Brain pericyte (primary cell): ENCODE measurements at places on chromosomes 11 and 22.

GRCh38 chr11:7851391-7851790, 54.6 kb upstream of the OR5P2 start:
- no peak for DNase-seq

GRCh38 chr11:129375751-129376657, at the start of gene BARX2:
TSS of gene BARX2 (plus strand) at chr11:129375848. CDS start at chr11:129376036, 188 bp downstream.
- peak; percentile 16 for DNase-seq

DNA sequence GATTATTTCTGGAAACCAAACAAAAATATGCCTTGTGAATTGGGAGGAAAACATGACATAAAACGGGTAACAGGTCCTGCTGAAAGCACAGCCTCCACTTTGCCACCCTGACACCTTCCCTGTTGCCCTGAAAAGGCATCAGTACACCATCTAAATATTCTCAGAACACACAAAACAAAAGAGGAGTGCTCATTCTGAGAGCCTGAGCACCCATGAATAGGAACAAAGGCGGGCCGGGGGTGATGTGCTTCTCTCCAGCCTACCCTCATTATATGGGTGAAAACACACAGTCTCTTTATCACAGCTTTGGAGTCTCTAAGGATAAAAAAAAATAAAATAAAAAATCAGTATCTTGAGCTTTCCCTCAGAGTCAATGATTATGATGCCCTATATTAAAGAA, 19.7 kb downstream of the SCUBE2 start:
- DNase-seq, result no peak

GRCh38 chr11:2711161-2711560, 11.4 kb upstream of the KCNQ1OT1 start:
- DNase-seq, result no peak

GRCh38 chr11:12088047-12088481, 22.3 kb upstream of the MICAL2 start:
- DNase-seq, result peak; percentile 55

DNA sequence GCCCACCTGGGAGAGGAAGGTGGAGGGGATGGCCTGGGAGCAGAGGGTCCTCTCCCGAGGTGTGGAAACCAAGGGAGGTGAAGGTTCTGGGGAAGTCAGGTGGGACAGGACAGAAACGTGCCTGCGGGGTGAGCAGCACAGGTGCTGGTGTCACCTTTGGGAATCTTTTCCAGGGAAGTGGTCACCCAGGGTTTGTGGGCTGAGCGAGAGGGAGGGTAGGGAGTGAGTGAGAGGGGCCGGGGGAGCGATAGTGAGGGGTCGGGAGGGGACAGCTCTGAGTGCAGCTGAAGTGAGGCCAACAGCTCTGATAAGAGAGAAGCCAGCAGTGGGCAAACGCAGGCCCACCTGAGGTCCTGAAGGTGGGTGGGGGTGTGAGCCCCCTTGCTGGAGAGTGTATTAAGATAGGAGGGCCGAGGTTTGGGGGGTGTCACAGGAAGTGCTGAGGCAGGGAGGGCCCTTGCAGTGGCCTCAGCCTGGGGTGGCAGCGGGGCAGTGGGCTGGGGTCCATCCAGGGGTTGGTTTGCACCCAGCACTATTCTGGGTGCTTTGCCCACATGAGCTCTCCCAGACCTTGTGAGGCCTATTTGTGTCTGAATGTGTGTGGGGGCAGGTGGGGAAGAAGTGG, 1.6 kb upstream of the SHANK3 start:
- no peak for DNase-seq

DNA sequence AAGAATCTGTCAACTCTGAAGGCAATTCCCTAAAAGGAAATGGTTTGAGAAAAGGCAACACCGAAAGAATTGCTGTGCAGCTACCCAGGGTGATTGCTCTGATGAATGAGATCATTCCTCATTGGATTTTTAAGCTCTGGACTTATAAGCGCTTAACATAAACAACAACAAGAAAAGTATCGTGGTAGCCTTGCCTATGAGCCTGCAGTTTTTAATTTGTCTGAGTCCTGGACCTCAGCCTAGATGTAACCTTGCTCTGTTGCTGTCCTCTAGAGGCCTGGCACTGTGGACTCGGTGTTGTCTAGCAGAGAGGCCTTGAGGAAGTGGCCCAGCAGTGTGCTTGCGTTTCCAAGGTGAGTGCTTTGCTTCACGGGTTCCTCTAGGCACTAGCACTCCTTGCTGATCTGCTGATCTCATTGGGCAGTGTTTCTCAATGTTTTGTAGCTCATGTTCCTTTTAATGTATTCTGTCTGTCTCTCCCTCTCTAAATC, 20.4 kb downstream of the CCDC81 start:
- no peak for DNase-seq

DNA sequence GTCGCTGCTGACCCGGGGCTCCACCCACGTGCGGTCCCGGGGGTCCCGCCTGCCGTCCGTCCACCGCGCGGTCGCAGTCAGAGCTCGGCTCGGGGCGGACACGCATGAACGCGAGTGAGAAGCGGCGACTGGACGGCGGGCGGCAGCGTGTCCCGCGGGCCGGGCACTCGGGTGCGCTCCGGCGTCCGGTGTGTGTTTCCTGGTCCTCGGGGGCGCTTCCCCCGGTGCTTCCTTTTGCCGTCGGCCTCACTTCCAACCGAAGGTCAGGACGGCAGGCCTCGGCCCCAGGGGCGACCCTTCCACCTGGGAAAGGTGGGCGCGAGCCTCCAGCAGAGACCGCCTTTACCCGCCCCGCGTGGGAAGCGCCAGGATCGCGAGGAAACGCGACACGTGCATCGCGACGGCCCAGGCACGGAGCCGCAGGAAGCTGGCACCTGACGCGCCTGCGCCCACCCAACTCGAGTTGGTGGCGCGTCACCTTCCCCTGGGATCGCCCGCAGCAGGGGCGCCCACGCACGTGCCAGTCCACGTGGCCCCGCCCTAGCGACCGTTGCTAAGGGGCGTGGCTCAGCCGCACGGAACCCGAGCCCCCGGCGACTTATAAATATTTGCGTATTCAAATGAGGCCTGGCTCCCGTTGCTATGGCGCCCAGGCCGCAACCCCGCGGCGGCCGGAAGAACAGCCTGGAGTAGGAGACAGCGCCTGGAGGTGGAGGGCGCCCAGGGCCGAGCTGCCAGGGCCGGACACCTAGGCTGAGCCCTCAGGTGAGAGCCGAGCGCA, at the start of gene LRRC56:
LRRC56 (plus strand) TSS at position 687 of the 781 bp plus-strand sequence. CDS start 3,158 bp downstream, outside the sequence.
- no peak for DNase-seq

DNA sequence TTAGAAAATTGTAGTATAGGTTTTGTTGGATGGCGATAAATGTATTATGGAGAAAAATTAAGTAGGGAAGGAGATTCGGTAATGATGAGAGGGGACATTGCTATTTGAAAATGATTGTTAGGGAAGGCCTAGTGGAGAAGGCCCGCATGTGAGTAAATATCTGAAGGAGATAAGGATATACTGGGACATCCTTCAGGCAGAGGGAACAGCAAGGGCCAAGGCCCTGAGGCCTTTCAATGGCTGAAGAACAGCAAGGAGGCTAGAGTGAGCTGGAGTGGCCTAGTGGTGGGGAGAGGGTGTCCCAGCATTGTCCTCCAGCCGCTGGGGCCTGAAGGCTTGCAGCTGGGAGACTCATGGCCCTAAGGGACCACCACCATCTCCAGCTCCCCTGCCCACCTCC, 23.2 kb upstream of the ARRB1 start:
- DNase-seq, result no peak

DNA sequence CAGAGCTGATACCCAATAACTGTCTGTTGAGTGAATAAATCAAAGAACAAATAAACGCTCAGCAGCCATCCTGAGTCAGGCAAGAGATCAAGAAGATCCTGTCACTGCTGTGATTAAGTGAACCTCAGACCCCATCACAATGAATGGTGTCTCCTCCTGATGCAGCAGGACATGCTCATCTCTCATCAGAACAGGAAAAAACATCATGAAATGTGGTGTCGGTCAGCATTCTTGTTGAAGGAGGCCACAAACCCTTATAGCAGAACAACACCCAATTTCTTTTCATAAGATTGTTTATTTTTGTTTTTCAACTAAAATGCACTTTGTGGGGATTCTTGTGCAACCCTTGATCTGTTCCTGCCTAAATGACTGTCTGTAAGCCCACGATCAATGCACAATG, 60.3 kb downstream of the SYTL2 start:
- no peak for DNase-seq

DNA sequence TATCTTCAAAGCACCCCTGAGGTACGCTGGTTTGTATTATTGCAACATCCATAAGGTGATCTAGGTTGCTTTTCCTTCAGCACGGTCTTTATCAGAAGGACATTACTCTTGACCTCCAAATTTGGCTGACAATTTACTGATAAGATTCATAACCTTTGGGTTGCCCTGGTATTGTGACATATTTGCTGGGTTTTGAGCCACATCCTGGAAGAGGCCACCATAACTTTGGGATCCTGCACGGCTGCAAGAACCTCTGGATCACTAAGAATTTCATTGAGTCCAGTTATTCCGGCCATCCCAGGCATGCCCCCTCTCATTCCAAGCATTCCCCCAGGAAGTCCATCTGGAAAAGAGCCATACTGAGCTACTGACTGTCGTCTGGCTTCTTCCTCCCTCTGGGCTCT, 6.5 kb upstream of the PLET1 start:
- no peak for DNase-seq

DNA sequence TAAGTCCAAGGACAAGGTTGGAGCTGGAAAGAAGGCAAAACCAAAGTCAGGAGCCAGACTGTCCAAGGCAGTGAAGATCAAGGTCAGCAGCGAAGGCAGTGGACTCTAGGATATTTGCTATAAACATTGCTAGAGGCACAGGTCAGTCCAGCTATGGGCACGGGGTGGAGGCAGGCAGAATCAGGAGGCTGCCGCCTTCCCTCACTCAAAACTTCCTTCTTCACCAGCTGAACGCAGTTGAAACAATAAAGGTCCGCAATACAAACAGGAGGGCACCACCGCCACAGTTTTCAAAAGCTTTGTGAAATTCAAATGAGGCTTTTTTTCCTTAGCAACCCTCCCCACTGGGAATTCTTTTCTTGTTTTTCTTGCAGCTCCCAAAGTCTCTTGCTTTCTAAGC, 372.4 kb downstream of the NXPE2 start:
- DNase-seq, result no peak

GRCh38 chr22:21982338-21982965, at the start of gene TOP3B:
TSS of gene TOP3B (minus strand) at chr22:21982787. CDS start at chr22:21975709, 7,078 bp downstream.
- DNase-seq, result no peak

DNA sequence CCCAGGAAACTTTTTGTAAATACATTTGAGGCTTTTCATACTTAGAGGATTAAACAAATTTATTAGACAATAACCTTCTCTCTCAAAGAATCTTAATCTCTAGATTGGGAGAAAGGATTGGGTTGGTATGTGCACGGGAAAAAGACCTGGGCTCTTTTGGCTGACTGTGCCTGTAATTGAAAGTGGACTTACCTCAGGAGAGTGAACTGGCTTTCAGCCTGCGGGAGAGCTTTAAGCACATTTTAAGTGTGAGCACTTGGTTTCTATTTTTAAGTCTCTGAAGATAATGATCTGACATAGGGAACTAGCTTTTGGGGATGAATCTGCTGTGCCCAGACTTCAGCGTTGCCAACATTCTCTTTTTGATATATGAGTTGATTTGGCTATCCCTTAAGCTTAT, 35.8 kb downstream of the UVRAG start:
- DNase-seq, result no peak

- DNase-seq, result no peak
These were observed 1375.9 kb upstream of the RAG2 start for GRCh38 chr11:37973941-37974340.

- peak; percentile 81 for DNase-seq
These were observed 27.6 kb downstream of the TENM4 start for GRCh38 chr11:79413268-79413667.

GRCh38 chr11:99452075-99452474, 431.3 kb downstream of the CNTN5 start:
- no peak for DNase-seq

- DNase-seq, result no peak
These were observed 13.5 kb downstream of the SMC1B start for GRCh38 chr22:45399712-45400445.

GRCh38 chr11:134575504-134576230, 163.6 kb upstream of the B3GAT1 start:
- no peak for DNase-seq
